ENCODE measurements at places on chromosomes 12 and 14.

DNA sequence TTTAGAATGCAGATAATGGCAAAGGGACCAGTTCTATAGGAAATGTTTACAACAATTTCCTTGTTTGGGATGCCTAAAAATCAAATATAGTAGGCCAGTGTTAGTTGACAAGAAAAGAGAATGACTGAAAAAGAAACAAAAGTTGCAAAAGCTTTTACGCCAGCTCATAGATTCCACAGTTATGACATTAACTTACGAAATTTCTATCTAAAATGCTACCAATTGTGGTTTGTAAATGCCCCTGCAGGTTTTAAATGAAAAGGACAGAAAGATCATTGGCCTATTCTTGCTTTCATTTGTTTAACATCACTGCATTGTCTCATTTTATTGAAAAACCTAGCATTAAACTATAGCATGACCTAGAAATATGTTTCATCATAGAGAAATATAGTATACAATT lies 345.8 kb downstream of the CCDC91 start:
- DNase-seq: no peak

- no peak for DNase-seq
Measured at GRCh38 chr12:6953442-6954315, 2.5 kb downstream of the PTPN6 start.

DNA sequence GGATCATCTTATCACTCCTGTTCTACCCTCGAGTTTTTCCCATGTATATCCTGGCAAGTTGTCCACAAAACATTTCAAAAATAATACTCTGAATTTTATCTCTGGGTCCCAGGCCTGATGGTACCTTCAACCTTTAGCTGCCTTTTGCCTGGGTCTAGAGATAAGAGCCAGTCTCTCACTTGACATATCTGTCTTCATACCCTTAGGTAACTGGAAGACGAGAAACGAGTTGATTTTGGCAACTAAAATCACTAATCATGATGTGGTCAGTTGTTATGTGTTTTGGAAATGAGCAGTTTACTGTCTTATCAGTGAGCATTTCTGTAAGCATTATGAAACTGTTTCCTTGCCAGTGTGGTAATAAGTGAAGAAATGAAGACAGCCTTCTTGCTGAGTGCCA lies 6.3 kb downstream of the RNF10 start:
- DNase-seq: no peak

GRCh38 chr12:92146497-92147224 lies 1.0 kb upstream of the BTG1 start:
- no peak for DNase-seq

DNA sequence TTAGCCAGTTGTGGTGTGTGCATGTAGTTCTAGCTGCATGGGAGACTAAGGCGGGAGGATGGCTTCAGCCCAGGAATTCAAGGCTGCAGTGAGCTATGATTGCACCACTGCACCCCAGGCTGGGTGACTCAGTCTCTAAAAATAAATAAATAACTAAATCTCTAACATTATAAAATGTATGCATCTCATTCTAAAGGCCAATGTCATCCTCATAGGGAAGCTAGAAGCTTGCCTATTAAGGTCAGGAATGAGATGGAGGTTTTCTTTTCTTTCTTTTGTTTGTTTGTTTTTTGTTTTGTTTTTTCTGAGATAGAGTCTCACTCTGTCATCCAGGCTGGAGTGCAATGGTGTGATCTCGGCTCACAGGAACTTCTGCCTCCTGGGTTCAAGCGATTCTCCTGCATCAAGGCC lies 48.8 kb upstream of the PAPLN start:
- DNase-seq: no peak

DNA sequence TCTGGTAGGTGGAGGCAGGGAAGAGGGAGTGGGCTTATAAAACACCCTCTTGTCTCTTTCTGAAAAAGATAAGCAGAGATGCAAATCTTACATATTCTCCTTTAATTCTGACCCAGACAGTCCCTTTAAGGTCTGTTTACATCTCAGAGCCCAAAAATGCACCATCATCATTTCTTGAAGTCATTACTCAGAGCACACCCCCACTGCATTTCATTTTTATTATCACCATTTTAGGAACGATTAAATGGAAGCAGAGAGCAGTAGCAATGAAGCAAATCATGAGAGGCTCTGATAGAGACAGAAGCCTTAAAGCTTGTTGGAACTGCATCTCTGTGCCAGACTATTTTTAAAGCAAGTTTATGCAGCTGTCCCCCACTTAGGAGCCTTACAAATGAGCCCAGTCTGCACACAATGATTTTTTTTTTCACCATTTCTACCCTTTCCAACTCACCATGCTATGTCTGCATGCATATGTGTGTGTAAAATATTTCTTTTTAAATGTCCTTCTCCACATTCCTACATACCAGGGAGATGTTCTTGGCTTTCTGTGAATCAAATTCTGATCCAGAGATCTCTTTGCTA lies 311.0 kb downstream of the GRIN2B start:
- DNase-seq: no peak

- no peak for DNase-seq
Measured at GRCh38 chr12:121287267-121287954, 9.1 kb downstream of the CAMKK2 start.

All from GM23338 (cell line).